Right renal pelvis (tissue), 4 donors: ENCODE measurements at places on chromosomes 6 and 20.
A peak's percentile ranks its signal among the peaks of the same experiment; 100 is the strongest.

- DNase-seq, result no peak
Measured at GRCh38 chr6:9825526-9825925, 589.3 kb downstream of the TFAP2A start.

GRCh38 chr6:154306696-154307095, 49.9 kb downstream of the IPCEF1 start:
- DNase-seq, result no peak

DNA sequence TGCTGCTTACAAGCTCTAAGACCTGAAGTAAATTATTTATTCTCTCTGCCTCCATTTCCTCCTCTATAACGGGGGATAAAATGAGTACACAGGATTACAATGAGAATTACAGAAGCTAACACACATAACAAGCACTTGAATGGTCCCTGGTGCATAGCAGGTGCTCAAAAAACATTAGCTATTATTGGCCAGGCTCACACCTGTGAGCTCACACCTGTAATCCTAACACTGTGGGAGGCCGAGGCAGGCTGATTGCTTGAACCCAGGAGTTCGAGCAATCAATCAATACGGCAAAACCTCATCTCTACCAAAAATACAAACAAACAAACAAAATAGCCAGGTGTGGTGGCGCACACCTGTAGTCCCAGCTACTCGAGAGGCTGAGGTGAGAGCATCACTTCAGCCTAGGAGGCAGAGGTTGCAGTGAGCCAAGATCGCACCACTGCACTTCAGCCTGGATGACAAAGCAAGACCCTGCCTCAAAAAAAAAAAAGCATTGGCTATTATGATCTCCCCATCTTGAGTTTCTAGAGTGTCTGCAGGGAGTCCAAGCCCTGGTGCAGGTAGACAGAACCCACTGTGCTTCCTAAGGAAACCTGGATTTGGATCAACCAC, 68.1 kb downstream of the PREX1 start:
- DNase-seq, result no peak

DNA sequence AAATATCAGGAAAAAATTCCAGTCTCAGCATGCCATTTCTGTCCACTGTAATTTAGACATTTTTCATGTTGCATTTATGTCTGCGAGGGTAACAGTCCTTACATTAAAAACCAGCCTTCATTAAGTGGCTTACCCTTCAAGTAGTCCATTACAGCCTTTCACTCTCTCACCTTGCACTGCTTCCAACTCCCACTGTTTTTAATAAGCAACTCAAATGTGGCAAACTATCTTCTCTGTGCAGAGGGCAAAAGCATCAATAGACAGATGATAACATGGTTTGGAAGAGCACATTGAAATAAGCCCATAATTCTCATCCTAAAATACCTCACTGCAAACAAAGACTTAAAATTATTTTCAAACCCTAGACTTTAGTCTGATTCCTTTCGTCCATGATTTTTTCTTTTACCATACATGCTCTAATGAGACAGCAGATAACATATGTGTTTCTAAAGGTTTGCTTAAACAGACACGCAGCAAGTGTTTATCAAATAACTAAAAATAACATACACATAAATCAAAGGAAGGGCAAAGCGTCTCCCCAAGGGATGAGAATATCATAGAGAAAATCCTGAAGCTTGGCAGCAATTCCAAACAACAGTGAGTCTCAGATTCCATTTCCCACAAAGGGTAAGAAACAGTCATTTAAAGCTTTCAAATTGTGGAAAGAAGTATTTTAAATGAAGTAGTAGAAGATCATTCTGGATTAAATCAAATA, 130.4 kb downstream of the PTPRK start:
- no peak for DNase-seq

GRCh38 chr20:37389241-37389747, 43.4 kb downstream of the SRC start:
- DNase-seq, result no peak

- no peak for DNase-seq
Measured at GRCh38 chr20:31841928-31842327, 3.5 kb downstream of the FOXS1 start.

- DNase-seq, result no peak
Measured at GRCh38 chr20:47929368-47930115, 144.3 kb upstream of the SULF2 start.

DNA sequence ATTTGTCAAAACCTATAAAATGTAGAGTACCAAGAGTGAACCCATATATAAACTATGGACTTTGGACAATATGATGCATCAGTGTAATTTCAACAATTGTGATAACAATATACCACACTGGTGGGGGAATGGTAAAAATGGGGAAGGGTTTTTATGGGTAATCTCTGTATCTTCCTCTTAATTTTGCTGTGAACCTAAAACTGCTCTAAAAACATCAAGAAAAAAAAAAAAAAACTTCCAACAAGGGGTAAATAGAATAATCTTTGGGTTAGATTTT, 592.0 kb upstream of the ADGRB3 start:
- no peak for DNase-seq

- no peak for DNase-seq
Measured at GRCh38 chr6:50380406-50381098, 330.8 kb upstream of the DEFB112 start.

- DNase-seq, result peak; percentile 16
Measured at GRCh38 chr6:18997375-18997826, 610.3 kb downstream of the RNF144B start.

DNA sequence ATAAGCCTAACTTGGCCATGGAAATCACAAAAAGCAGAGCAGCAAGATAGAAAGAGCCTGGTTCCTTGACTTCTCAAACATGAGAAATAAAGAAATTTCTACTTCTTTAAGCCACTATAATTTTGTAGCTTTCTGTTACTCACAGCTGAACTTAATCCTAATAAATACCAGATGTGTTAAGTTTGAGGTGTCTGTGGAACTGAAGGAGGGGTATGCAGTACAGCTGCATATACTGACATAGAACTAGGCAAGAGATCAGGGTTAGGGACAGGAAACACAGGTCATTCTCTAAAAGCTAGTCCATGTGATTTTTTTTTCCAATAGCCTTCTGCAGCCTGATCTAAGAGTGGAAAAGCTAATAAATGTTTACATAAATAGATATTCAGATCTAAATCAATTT, 123.9 kb downstream of the COL12A1 start:
- no peak for DNase-seq

DNA sequence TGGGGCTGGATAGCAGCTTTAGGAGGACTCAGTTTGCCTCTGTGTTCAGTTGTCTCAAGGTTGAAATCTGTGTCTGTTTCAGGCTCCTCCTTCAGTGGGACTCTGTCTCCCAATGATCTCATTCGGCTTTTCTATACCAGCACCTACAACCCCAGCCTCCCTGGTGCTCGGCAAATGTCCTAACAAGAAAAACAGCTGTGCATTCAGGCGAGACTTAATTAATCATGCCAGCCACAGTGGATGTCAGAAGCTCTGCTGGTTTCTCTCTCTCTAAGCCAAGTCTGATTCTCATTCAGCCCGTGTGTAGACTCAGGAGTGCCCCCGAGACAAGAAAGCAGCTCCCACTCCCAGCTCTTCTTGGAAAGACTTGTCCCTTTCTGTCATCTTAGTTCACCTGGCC, 46.8 kb downstream of the SUN5 start:
- DNase-seq, result no peak

DNA sequence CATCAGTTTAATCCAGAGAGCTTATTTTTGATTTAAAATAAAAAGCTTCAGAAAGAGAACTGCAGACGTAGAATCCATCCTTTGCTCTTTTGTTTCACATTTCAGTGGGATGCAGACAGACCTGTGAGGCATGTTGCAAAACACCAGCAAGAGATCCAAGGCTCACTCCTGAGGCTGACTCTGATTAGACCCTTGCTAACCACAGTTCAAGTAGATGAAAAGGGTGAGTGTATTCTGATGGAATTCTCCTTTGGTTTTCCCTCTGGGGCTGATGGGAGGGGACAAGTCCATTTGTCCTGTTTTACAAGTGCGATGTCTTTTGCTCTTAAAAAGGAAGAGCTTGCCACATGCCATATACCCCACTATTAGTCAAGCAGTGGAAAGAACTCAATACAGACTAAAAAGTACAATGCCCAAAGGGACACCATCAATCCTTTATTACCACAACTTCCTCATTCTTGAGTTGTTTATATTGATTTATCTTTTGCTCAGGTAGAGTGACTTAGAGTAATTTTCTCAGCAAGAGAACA, 772.7 kb downstream of the MAFB start:
- no peak for DNase-seq

DNA sequence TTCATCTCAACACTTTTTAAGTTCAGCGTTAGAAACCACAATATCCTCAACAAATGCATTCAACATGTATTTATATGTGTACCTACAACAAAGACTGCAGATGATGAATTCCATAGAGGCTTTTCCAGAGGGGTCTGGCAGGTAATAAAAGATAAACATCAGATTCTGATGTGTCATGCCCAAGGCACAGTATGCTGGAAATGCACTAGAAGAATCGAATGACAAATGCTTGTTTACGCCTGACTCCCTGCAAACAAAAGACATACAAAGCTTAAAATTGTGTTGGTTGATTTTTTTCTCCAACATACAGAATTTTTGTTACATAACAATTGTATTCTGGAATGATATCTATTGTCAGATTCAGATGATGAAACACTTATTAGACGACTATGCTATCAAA, at the start of gene LGSN:
LGSN (minus strand) TSS at position 45 of the 400 bp plus-strand sequence; CDS start at position 5, 40 bp downstream.
- no peak for DNase-seq

- no peak for DNase-seq
Measured at GRCh38 chr20:39019805-39020325, 57.7 kb downstream of the DHX35 start.

DNA sequence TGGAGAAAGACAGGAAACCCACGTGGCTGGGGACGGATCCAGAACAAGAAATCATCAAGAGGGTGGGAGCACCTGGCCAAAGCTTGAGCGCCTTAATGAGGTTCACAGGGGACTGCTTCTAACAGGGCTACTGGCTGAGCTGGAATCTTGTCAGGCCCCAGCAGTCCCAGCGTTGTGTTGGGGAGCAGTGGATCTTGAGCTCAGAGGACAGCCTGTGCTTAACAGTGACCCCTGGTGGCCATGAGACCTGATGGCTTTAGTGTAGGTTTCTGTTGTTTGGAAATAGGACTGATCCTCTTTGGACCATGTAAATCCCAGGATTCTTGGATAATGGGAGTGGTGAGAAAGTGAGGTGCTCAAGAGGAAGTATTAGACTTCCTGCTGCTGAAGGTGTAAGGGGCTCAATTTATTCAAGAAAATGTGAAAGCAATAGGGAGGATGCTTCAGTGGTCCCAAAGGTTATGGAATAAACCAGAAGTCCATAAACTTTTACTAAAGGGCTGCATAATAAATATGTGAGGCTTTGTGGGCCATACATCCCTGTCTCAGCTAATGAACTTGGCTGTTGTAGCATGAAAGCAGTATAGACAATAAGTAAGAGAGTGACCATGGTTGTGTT, 216.2 kb downstream of the NFATC2 start:
- DNase-seq, result no peak

- no peak for DNase-seq
Measured at GRCh38 chr6:27096834-27097511, 150.5 kb upstream of the PRSS16 start.

DNA sequence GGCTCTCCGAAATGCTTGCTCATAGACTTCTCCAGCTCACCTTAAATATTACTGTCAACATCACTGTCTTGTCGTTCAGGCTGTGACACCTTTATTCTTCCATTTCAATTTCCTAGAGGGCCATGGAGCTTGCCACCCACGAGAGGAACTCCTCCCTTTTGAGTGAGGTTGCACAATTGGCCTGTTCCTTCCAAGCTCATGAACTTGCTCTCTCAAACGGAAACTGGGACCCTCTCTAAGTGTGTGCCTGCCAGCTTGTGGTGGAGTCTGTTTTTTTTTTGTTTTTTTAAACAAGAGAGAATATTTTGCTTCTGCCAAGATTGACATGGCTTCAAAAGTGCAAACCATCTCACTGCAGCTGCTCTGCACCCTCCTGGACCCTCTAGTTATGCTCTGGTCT, 19.3 kb upstream of the IYD start:
- DNase-seq, result no peak

- DNase-seq, result no peak
Measured at GRCh38 chr6:29994826-29995225, 52.5 kb downstream of the HLA-A start.

DNA sequence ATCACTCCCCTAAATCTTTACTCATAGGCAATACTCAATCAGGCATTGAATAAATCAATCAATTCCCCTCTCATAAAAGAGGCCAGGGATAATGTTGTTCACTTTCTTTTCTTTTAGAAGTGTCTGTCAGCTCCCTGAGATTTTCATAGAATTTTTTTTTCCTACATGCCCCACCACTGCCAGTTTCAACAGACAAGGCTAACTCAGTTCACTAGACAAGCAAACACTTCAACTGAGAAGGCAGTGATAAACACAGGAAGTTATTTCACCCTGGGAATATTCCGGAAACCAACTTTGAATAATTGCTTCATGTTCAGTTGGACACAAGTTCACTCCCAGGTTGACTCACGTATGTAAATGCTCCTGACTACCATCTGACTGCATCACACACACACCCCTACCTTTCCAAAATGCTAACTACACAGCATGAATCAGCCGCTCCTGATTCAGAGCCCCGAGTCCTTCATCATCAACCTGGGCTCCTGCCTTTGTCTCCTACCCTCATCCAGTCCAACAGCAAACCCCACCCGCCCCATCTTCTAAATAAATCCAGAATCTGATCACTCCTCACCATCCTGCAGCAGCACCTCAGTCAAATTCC, 143.9 kb downstream of the BCAS1 start:
- no peak for DNase-seq

GRCh38 chr20:1845163-1845523, 50.1 kb upstream of the SIRPA start:
- DNase-seq, result no peak

DNA sequence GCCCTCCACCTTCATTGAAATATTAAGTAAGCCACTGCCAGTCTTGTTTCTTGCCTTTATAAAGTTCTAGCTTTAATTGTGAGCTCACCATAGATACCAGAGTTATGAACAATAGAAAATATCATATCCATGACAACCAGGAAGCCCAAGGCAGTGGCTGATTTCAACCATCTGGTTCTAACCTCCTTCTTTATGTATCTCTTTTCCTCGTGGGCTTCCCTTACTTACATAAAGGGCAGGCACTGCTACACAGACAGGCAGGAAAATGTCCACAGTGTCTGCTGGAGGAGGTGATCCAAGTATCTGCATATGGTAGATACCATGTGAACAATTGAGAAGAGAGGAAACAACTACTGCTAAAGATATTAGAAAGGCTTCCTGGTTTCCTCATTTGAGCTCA, 65.2 kb upstream of the PRND start:
- no peak for DNase-seq
